ENCODE measurements at places on chromosomes 11 and 22. TPM values are rescaled to one million over a fixed set of nuclear protein-coding genes. Genes with fewer than 3 reads are reported as not detected.

- no peaks in the 10 kb centered on the region for H3K27me3 ChIP-seq
- peak; percentile 64 for DNase-seq
- no peaks in the 10 kb centered on the region for H3K36me3 ChIP-seq
- no peaks in the 10 kb centered on the region for H3K4me1 ChIP-seq
- H3K4me3 ChIP-seq, result no peak overlapping the region
Measured at GRCh38 chr11:103480421-103480820, 371.2 kb downstream of the DYNC2H1 start.

DNA sequence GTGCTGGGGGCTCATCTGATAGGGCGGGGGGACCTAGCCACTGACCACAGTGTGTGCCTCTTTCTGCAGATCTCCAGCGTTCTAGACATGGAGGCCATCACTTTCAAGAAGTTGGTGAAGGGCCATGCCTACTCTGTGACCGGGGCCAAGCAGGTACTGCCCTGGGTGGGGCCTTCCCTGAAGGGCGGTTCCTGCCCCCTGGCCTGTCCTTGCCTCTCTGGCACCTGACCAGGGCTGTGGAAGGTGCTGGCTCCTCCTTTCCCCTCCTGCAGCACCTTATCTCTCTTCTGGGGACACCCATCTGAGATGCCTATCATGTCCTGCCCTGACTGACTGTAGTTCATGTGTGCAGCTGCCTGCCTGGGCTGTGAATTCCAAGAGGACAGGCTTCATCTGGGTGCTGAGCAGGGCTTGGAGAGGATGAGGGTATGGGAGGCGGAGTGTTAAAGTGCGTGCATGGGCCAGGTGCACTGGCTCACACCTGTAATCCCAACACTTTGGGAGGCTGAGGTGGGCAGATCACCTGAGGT is 5.5 kb downstream of the CAPN1 start:
- no peaks in the 10 kb centered on the region for H3K27me3 ChIP-seq
- no peak overlapping the region for H3K4me3 ChIP-seq
- no peaks in the 10 kb centered on the region for H3K4me1 ChIP-seq

Gene FAM227A
- total RNA-seq, result 3.4 TPM

- no peak for DNase-seq
- H3K27ac ChIP-seq, result no peak overlapping the region
- H3K27me3 ChIP-seq, result no peaks in the 10 kb centered on the region
- H3K36me3 ChIP-seq, result no peaks in the 10 kb centered on the region
Measured at GRCh38 chr11:17387811-17388210, 648 bp downstream of the KCNJ11 start.

- no peaks in the 10 kb centered on the region for H3K4me1 ChIP-seq
- H3K4me3 ChIP-seq, result no peak overlapping the region
- DNase-seq, result no peak
- H3K36me3 ChIP-seq, result peaks cover 35% of the 10 kb centered on the region
Measured at GRCh38 chr11:13367115-13367514, 89.5 kb downstream of the BMAL1 start.

Gene TPBGL
- 0.69 TPM for total RNA-seq

Gene LRRC74B
- not detected for total RNA-seq

DNA sequence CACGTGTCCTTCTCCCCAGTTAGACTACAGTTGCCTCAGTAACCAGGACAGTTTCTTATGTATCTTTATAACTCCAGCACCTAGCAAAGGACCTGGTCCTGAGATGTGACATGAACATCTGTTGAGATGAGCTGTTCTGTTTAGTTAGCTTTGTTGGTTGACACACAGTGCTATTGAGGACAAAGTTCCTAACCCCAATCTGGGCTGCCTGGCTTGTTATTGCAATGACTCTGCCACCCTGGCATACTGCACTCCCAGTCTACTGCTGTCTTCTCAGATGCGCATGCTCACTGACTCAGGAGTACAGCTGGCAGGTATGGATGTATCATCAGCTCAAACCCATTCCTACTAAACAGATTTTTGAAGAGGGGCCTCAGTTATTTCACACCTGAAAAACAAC is 7.4 kb downstream of the DESI1 start:
- DNase-seq, result no peak
- H3K36me3 ChIP-seq, result no peaks in the 10 kb centered on the region
- H3K27me3 ChIP-seq, result no peaks in the 10 kb centered on the region
- H3K4me3 ChIP-seq, result no peak overlapping the region
- no peak overlapping the region for H3K27ac ChIP-seq

- no peaks in the 10 kb centered on the region for H3K36me3 ChIP-seq
- peaks cover 11% of the 10 kb centered on the region for H3K27me3 ChIP-seq
- no peak for DNase-seq
- peaks cover 4% of the 10 kb centered on the region for H3K4me1 ChIP-seq
Measured at GRCh38 chr11:34356130-34356529, 1.7 kb downstream of the ABTB2 start.

Gene MYO18B
- total RNA-seq, result 0.41 TPM

Gene NEFH
- total RNA-seq, result 0.60 TPM

Gene FANCF
- 14.8 TPM for total RNA-seq

- H3K4me3 ChIP-seq, result no peak overlapping the region
- no peaks in the 10 kb centered on the region for H3K4me1 ChIP-seq
- H3K27me3 ChIP-seq, result no peaks in the 10 kb centered on the region
- no peaks in the 10 kb centered on the region for H3K36me3 ChIP-seq
Measured at GRCh38 chr11:105328061-105328460, 188.5 kb upstream of the CARD18 start.

- no peak overlapping the region for H3K4me3 ChIP-seq
- H3K27ac ChIP-seq, result no peak overlapping the region
- no peaks in the 10 kb centered on the region for H3K27me3 ChIP-seq
- H3K4me1 ChIP-seq, result no peaks in the 10 kb centered on the region
- H3K36me3 ChIP-seq, result no peaks in the 10 kb centered on the region
Measured at GRCh38 chr11:116126562-116126961, 622.3 kb upstream of the CADM1 start.

DNA sequence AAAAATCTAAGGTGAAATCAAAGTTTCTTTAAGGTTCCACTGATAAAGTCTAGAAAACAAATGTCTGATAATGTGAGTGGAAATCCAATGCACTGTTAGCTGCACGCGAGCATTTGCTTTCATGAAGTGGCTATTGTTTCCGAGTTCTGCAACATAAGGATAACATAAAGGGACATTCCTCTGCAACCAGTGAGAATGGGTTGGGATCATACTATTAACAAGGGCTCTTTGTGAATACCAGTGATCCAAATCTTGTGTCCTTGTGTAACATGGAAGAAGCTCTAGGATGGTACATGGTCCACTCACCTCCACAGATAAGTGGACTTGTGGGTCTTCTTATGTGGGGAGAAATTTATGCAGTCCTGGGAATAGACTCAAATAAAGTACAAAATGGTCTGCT is 24.6 kb downstream of the APIP start:
- no peak overlapping the region for H3K4me3 ChIP-seq
- no peaks in the 10 kb centered on the region for H3K27me3 ChIP-seq
- H3K4me1 ChIP-seq, result no peaks in the 10 kb centered on the region
- H3K27ac ChIP-seq, result no peak overlapping the region
- no peaks in the 10 kb centered on the region for H3K36me3 ChIP-seq

DNA sequence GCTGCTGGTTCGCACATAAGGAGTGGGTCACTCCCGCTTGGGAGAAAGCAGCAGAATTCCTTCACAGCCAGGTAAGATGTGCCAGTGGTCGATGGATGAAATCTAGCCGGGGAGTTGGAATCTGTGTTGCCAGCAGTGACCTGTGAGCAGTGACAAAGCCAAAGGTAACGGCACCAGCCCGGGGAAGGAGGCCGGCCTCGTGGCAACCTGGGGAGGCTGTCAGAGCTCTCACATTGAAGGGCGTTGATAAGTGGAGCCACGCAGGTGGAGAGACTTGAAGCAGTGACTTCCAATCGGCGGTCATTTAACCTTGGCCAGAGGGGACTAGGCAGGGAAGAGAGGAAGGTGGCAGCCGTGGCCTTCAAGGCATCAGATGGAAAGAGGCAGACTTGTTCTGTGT is 58.8 kb downstream of the ARHGAP8 start:
- H3K4me3 ChIP-seq, result no peak overlapping the region
- no peak overlapping the region for H3K27ac ChIP-seq
- no peaks in the 10 kb centered on the region for H3K36me3 ChIP-seq

All from kidney (tissue), 22 donors.